ENCODE measurements at places on chromosomes 11 and 22.

- DNase-seq = no peak
Observed at GRCh38 chr22:48874956-48875355, 952.7 kb downstream of the BRD1 start.

DNA sequence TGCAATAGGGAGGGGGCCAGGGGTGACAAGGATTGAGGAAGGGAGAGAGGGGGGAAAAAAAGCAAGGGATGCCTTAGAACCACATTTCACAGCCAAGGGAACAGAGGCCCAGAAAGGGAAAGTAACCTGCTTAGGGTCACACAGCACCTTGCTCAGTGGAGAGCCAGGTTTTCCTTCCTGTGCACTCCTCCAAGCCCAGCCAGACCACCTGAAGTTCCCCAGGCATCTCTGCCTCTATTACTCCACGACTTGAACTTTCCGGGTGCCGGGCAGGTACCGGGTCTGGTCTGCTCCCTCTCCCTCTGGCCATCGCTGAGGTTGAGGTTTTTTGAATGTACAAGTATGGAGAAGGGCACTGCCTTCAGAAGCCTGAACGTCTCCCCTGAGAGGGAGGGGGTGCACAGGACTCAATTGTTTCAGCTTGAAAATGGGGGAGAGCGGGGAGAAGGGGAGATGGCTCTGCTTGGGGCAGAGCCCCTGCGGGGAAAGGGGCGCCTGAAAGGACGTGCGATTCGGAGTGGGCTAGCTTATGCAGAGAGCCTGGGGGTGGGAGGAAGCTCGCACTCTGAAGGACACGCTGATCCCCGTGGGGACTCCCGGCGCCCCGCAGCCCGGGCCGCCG lies 516 bp upstream of the SERPINH1 start:
- no peak for DNase-seq

GRCh38 chr22:21052715-21053459 lies 7.1 kb downstream of the LRRC74B start:
- DNase-seq = no peak

DNA sequence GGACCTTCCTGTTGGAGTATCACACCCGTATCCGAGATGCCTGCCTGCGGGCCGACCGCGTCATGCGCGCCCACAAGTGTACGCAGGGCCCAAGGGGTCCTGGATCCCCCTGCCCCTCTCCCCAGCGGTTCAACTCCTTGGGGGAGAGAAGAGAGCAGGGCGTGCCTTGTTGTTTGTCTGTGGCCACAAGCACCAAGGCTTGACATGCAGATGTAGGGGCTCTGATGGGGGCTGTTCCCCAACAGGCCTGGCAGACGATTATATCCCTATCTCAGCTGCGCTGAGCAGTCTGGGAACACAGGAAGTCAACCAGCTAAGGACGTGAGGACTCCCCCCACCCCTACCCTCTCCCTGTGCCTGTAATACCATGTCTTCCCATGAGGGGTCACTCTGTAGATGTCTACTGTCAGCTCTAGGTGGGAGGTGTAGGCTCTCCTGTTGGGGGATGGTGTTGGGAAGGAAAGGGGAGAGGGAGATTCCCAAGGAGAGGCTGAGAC lies 6.8 kb downstream of the CFL1 start:
- no peak for DNase-seq

- no peak for DNase-seq
Observed at GRCh38 chr11:62726156-62726914, 922 bp downstream of the HNRNPUL2 start.

DNA sequence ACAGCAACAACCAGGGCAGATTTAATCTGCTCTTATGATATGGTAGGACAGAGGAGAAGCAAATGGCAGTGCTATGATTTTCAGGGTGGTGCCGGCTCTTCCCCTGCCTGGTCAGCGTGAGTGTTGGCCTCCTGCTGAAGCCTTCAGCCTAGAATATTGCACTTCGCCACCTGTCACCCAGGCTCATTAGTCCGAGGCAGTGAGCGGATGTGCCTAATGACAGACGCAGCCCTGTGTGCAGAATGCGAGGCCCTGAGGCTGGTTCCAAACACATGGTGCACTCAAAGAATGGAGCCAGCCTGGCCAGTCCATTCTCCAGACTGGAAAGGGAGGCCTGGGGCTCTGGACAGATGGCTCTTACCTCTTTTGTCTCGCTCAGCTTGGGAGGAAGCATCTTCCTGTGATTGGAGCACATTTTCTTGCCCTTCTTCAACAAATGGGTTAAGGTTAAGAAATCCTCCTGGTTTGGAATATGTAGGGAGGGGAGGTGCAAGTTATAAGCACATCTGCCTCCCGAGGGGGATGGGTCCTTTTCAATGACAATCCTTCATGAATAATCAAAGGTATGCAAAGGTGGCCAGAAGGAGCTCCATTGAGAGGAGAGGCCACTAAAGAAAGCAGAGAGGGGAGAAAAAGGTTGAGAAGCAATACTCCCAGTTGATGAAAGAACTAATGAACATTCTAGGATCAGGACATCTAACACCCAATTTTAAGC lies 39.7 kb upstream of the GALNT18 start:
- no peak for DNase-seq

GRCh38 chr22:26213826-26214225 lies 44.6 kb downstream of the SEZ6L start:
- no peak for DNase-seq

DNA sequence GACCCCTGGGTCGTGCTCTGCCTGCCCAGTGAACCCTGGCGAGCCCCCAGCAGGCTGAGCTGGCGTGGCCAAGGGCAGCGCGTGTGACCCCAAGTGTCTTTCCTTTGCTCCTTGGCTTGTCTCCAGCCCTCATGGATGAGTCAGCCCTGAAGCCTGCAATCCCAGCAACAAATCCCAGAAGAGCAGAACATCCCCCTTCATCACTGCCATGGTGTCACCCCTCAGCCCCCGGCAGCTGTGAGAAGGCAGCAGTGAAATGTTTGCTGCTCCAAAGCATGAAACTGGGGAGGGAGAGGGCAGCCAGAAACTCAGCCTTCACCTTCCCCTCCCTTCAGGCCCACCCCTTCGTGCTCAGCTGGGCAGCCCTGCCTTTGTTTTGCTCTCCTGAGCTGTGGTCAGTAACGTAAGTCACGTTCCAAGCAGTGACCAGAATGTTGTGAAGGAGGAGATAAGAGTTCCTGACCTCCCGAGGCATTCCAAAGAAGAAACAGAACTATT lies 29.8 kb downstream of the ADAMTS15 start:
- DNase-seq = no peak

Data from NCI-H510A (cell line).